ENCODE measurements at places on chromosomes 12 and 14.

DNA sequence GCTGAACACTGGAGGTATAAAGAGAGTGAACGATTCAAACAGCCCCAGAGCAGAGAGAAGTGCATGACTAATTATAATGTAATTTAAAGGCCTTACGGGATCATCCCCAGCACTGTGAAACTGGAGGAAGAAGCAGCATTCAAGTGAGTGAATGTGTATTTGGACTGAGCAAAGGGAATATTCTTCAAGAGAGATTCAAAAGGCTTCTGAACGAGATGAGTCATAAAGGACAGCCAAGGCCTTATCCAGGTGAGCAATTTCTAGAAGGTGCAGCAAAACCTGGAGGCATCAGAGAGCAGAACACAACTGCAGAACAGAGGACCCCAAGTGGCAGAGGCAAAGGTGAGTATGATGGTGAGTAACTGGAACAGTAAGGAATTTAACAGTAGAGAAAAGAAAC, 127.2 kb downstream of the BCAT1 start:
- DNase-seq = peak; percentile 28

GRCh38 chr12:5379749-5380496, 52.0 kb upstream of the NTF3 start:
- DNase-seq = peak; percentile 88

DNA sequence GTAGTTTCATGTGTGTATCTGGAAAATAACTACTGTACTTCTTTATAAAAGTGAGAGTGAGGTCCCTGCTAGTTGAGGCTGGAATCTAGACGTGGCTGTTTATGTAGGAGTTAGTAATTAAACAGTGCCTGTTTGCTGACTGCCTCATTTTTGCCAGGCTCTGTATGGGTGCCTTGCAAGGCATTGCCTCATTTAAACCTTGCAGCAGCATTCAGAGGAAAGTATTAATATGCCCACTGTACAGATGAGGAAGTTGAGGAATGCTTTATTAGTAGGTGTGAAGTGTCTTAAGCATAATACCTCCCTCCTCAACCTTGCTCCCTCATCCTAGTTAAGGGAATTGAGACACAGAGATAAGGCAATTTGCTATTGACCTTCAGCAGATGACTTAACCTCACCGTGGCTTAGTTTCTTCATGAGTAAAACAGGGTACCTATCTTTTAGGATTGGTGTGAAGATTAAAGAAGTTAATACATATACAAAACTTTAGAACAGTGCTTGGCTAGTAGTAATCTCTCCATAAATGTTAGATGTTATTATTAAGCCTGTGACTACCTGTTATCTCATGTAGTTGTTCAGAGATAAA, 28.7 kb downstream of the PPM1A start:
- DNase-seq = no peak

DNA sequence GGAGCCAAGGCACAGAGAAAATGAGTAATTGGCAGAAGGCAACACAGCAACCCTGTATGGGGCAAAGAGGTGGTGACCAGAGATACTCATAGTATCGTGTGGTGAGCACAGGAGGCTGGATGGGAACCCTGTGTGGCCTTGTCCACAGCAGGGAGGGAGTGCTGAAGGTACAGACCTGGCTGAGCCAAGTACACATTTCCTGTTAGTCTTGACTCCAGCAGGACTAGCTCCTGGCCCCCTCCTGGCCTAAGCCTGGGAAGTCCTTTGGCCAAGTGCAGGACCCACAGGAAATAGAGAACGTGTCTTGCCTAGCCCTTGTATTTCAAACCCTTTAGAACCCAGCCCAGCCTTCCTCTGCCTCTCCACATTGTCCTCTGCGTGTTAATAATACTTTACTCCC, 289.8 kb upstream of the PWP1 start:
- DNase-seq = no peak

- no peak for DNase-seq
These were observed 668 bp downstream of the MRPS35 start for GRCh38 chr12:27711317-27711682.

GRCh38 chr14:28629328-28630004, 137.1 kb upstream of the FOXG1 start:
- no peak for DNase-seq

- DNase-seq = no peak
These were observed 86.0 kb upstream of the HIF1A start for GRCh38 chr14:61609191-61609843.

- no peak for DNase-seq
These were observed 12.6 kb upstream of the DDX47 start for GRCh38 chr12:12800406-12801180.

- DNase-seq = no peak
These were observed 272.4 kb downstream of the ACSS3 start for GRCh38 chr12:81350309-81350708.

DNA sequence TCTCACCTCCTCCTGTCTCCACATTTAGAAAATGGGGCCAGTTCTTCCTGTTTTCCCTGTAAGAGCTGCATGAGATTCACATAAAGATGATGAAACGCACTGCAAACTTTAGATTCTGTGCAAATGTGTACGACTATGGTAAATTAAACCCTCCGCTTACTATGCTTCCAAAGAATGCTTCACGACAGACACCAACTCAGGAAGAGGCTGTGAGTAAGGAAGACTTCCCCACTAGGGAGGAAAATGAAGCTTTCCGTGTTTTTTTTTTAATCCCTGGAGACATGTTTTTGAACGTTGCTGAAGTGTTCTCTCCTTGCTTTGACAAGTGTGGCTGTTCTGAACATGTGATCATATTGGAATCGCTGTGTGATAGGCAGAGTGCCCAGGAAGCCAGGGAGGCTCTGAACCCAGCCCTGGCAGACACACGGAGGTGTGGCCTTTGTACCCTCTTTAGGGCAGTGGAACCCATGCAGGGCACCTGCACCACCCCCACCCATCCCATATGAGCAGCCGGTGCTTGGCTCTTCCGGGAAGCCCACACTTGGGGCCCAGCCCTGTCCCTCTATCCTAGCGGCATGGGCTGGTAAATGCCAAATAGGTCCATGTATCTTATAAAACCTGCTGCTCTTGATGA, 7.5 kb upstream of the SYNE3 start:
- no peak for DNase-seq
